A549 treated with DMSO at 1 μM for 4 hours (cell line): ENCODE measurements at places on chromosomes 3 and 15. TPM values are rescaled to one million over a fixed set of nuclear protein-coding genes. Genes with fewer than 3 reads are reported as not detected.

The CELSR3 gene
- total RNA-seq, result 3.7 to 5.5 TPM (median 4.5 TPM) in 5 replicates

The MRPS25 gene
- total RNA-seq, result 39.5 to 64.1 TPM (median 56.4 TPM) in 5 replicates

The MTHFS gene
- 78.0 to 102 TPM (median 84.1 TPM) in 5 replicates for total RNA-seq

The WDR49 gene
- not detected in 5 replicates for total RNA-seq

The FBXW12 gene
- not detected in 5 replicates for total RNA-seq

The MYL3 gene
- total RNA-seq, result not detected in 5 replicates

The CSPG4 gene
- total RNA-seq, result 0.08 to 0.13 TPM (median 0.11 TPM) in 5 replicates

The HESX1 gene
- 0.09 to 0.27 TPM (median 0.25 TPM) in 5 replicates for total RNA-seq

The KPNA4 gene
- 27.5 to 39.4 TPM (median 35.1 TPM) in 5 replicates for total RNA-seq

The CACNA1D gene
- total RNA-seq, result 0.68 to 1.6 TPM (median 0.98 TPM) in 5 replicates

The ERICH6 gene
- 0.07 to 0.08 TPM in 2 of 5 replicates, not detected in the others for total RNA-seq

The WDR82 gene
- total RNA-seq, result 50.0 to 59.3 TPM (median 55.6 TPM) in 5 replicates

The THPO gene
- not detected in 5 replicates for total RNA-seq

The SLC6A20 gene
- 0.02 to 0.09 TPM (median 0.02 TPM) in 4 of 5 replicates, not detected in the other for total RNA-seq

The FGF7 gene
- total RNA-seq, result 0.05 TPM in 1 of 5 replicates, not detected in the others

The CFAP92 gene
- total RNA-seq, result 0.05 TPM in 2 of 5 replicates, not detected in the others

The RAB6B gene
- 1.5 to 2.4 TPM (median 1.7 TPM) in 5 replicates for total RNA-seq

The RAB7A gene
- total RNA-seq, result 154 to 189 TPM (median 176 TPM) in 5 replicates

The ARGFX gene
- total RNA-seq, result not detected in 5 replicates

The PP2D1 gene
- not detected in 5 replicates for total RNA-seq

The DNAH12 gene
- 0.07 to 0.12 TPM (median 0.09 TPM) in 4 of 5 replicates, not detected in the other for total RNA-seq
